ENCODE measurements at places on chromosomes 13 and 19. TPM values are rescaled to one million over a fixed set of nuclear protein-coding genes. Genes with fewer than 3 reads are reported as not detected.

DNA sequence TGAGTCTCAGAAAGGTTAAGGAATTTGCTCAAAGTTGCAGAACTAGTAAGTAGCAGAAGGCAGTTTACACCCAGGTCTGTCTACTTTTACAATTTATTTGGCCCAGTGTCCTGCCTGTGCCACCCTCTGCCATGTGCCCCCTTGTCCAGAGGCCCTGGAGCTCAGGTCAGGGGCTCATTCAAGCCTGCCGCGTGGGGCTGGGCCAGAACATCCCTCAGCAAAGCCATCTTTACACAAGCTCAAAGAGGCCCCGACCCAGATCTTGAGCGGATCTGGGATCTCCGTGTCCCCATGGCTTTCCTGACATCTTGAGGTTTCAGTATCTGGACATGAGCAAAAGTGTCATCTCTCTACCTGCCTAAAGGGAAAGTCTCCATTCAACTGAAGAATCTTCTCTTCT, 76.4 kb upstream of the VSTM2B start:
- peaks cover 8% of the 10 kb centered on the region for H3K27me3 ChIP-seq
- no peak overlapping the region for H3K4me3 ChIP-seq
- no peak overlapping the region for H3K27ac ChIP-seq
- no peaks in the 10 kb centered on the region for H3K4me1 ChIP-seq
- no peak for DNase-seq

Gene FGF22
- total RNA-seq = not detected

GRCh38 chr19:13873834-13874515, 3.0 kb upstream of the NANOS3 start:
- no peak for DNase-seq
- H3K27me3 ChIP-seq = peaks cover 7% of the 10 kb centered on the region
- no peaks in the 10 kb centered on the region for H3K4me1 ChIP-seq
- no peak overlapping the region for H3K4me3 ChIP-seq
- H3K27ac ChIP-seq = no peak overlapping the region

Gene PTGER1
- 0.25 TPM for total RNA-seq

DNA sequence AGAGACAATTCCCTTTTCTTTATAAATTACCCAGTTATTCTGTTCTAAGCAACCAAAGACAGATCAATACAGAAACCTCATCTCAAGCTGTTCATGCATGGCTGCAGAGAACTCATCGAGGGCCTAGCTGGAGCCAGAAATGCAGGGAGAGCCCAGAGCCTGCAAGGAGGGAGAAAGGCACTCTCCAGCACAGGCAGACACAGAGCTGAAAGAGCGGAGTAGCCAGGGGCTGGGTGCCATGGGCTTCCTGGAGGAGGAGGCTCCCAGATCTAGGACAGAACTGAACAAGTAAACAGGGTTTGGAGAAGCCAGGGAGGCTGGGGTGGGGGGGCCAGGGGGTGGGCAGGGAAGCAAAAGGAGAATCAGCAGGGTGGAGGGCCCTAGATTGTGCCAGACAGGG, 144.2 kb upstream of the ZNF507 start:
- H3K36me3 ChIP-seq = no peaks in the 10 kb centered on the region
- H3K4me3 ChIP-seq = no peak overlapping the region
- peaks cover 3% of the 10 kb centered on the region for H3K4me1 ChIP-seq

Gene RNF17
- total RNA-seq = 0.43 TPM
